ENCODE measurements at places on chromosomes 6 and 20.

GRCh38 chr6:4655196-4656025, 120.8 kb upstream of the CDYL start:
- no peak for DNase-seq

GRCh38 chr6:43897571-43898302, 127.7 kb downstream of the VEGFA start:
- no peak for DNase-seq

- no peak for DNase-seq
Observed at GRCh38 chr6:26170181-26170580, 83.0 kb downstream of the HFE start.

- DNase-seq, result no peak
Observed at GRCh38 chr20:24017458-24017755, 28.8 kb upstream of the GGTLC1 start.
